GM23338 (cell line): ENCODE measurements at places on chromosomes 13 and 19. TPM values are rescaled to one million over a fixed set of nuclear protein-coding genes. Genes with fewer than 3 reads are reported as not detected.

The OR7A5 gene
- not detected in 2 replicates for polyA plus RNA-seq

GRCh38 chr19:14425696-14426138 lies 6.6 kb upstream of the DDX39A start:
- H3K4me1 ChIP-seq: no peaks in the 10 kb centered on the region; the same call in 1 of the 2 replicates
- no peaks in the 10 kb centered on the region for H3K36me3 ChIP-seq
- DNase-seq: no peak
- H3K27me3 ChIP-seq: no peaks in the 10 kb centered on the region

DNA sequence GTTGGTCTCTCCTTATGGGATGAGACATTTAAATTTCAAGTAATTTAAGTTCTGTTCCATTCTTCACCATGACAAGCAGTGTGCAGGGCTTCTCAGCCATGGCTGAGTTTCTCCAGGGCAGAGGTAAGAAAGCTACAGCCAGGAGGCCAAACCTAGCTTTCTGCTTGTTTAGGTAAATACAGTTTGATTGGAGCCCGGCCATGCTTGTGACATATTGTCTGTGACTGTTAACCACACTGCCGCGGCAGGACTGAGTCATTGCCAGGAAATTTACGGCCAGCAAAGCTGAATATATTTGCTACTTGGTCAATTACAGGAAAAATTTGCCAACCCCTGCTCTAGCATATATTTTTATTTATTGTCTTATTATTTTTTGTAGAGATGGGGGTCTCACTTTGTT lies 10.7 kb downstream of the NLRP8 start:
- H3K4me3 ChIP-seq: no peak overlapping the region
- no peaks in the 10 kb centered on the region for H3K4me1 ChIP-seq
- no peak overlapping the region for H3K27ac ChIP-seq
- H3K27me3 ChIP-seq: no peaks in the 10 kb centered on the region

DNA sequence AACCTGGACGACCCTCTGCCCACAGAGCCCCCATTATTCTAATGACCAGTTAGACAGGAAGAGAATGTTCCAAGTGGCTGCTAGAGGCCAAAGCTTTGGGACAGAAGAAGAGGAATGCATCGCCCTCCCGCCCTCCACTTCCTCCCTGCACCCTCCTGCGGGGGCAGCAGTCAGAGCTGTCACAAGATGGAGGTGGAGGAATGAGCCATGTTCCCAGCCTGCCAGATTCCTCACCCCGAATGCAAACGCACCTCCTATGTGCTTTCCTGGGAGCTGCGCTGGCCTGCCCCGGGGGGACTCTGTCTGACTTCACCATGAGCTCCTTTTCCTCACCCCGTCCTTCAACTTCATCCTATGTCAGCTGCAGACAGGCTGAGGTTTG lies 1.7 kb downstream of the YJEFN3 start:
- no peak overlapping the region for H3K4me3 ChIP-seq
- H3K27ac ChIP-seq: no peak overlapping the region
- no peaks in the 10 kb centered on the region for H3K36me3 ChIP-seq

GRCh38 chr19:4279267-4279529 lies 132 bp downstream of the SHD start:
- H3K27me3 ChIP-seq: peaks cover 44% of the 10 kb centered on the region
- H3K36me3 ChIP-seq: no peaks in the 10 kb centered on the region
- peak overlapping the region; percentile 85 for H3K4me3 ChIP-seq
- peaks cover 4% of the 10 kb centered on the region; the same call in 1 of the 2 replicates for H3K4me1 ChIP-seq
- H3K27ac ChIP-seq: no peak overlapping the region
- DNase-seq: no peak

- no peaks in the 10 kb centered on the region for H3K36me3 ChIP-seq
- no peak for DNase-seq
Observed at GRCh38 chr13:33351319-33351718, 65.8 kb upstream of the STARD13 start.

- H3K4me3 ChIP-seq: no peak overlapping the region
- no peak for DNase-seq
- no peaks in the 10 kb centered on the region for H3K27me3 ChIP-seq
- peaks cover 8% of the 10 kb centered on the region for H3K4me1 ChIP-seq
- H3K27ac ChIP-seq: no peak overlapping the region
- H3K36me3 ChIP-seq: no peaks in the 10 kb centered on the region
Observed at GRCh38 chr13:51006067-51006845, 96.7 kb downstream of the RNASEH2B start.

DNA sequence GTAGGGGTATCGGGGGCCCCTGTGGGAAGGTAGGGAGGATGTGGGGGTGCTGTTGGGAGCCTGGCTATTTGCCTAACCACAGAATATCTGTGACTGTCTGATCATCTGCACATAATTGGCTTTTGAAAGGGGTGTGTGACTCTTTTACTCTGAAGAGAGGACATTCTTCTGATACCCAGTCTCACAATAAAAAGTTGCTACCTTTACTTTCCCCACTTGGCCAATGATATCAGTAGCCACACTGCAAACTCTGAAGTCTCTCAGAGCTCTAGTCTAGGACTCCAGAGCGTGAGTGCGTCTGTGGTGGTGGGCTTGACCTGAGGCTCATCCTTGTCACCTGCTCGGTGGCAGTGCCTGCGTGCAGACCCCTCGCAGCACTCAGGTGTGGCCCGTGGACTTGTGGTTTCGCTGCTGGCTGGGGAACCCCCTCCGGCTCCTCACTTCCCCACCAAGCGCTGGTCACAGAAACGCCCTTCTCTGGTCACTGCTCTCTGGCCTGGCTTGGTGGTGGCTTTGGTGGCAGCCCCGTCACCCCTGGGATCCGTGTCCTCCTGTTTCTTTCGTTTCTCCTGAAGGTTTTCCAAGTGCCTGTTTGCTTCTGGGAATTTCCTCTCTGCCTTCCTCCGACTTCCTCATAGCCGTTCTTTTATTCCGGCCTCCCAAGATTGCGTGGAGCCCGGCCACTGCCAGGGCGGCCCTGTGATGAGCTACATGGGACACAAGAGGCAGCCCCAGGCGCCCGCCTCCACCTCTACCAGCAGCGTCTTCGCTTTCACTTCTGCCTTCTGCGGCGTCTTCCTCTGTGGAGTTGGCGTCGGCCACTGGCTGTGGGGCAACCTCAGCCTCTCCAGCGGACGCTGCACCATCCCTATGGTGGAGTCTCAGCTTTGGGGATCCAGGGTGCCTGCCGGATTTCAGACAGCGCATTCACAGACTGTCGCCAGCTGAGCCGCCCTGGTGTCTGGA lies 78.0 kb downstream of the ATP11A start:
- H3K4me1 ChIP-seq: peaks cover 30% of the 10 kb centered on the region; the same call in 1 of the 2 replicates
- H3K27ac ChIP-seq: no peak overlapping the region
- no peaks in the 10 kb centered on the region for H3K27me3 ChIP-seq
- no peaks in the 10 kb centered on the region for H3K36me3 ChIP-seq
- no peak for DNase-seq

The MYPOP gene
- polyA plus RNA-seq: 2.7 and 3.0 TPM in 2 replicates

GRCh38 chr19:49799798-49800376 lies 13.2 kb downstream of the FUZ start:
- H3K36me3 ChIP-seq: no peaks in the 10 kb centered on the region
- DNase-seq: peak; percentile 81
- H3K27ac ChIP-seq: 0 out of 2 replicates have a peak overlapping the region, but pooled peaks have one; percentile 26
- H3K4me3 ChIP-seq: no peak overlapping the region

DNA sequence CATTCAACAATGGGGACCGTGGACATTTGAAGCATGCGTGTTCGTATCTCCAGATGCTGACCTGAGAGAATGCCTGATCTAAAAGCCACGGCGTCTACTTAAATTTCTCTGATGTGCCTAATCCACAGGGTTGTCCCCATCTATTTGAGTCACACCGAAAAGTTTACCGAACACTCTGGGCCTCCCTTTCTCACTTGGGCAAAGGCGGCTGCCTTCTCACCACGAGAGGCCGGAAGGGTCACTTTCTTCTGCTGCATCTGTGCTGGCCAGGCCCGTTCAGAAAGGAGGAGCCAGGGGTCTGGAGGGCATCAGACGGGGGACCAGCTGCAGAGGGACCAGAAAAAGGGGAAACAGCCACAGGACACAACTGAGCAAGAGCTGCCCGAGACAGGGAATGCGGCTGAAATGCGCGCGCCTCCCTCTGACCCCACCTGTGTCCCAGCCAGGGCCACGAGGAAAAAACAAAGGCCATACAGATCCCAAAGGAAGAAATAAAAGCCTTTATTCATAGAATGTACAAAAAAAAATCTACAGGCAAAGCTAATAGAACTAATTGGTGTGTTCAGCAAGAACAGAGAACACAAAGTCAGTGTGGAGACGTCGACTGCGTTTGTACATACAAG lies 71.3 kb upstream of the C13orf46 start:
- H3K27me3 ChIP-seq: no peaks in the 10 kb centered on the region
- no peak overlapping the region for H3K4me3 ChIP-seq
- 0 out of 2 replicates have a peak, but pooled peaks cover 3% of the 10 kb centered on the region for H3K4me1 ChIP-seq

DNA sequence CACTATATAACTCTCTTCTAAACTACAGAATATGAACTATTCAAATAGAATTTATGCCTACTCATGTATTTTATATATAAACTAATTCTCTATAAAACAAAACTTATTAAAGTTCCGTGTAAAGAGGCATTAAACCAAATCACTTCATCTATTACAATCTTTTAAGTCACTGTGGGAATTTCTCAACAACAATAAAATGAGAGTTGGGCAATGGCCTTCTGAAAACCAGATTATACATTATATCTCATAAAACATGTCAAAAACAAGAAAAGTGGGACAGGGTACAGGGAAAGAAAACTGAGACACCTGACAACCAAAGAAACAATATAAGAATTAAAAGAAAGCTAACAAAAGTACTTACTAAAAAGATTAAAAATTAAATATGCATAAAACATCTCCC lies 145.2 kb downstream of the DIAPH3 start:
- H3K36me3 ChIP-seq: no peaks in the 10 kb centered on the region
- DNase-seq: no peak
- no peaks in the 10 kb centered on the region for H3K27me3 ChIP-seq
- no peak overlapping the region for H3K4me3 ChIP-seq

GRCh38 chr19:3274942-3275582 lies 50.6 kb downstream of the CELF5 start:
- H3K4me3 ChIP-seq: peak overlapping the region; percentile 71
- DNase-seq: peak; percentile 92
- 0 out of 2 replicates have a peak overlapping the region, but pooled peaks have one; percentile 59 for H3K27ac ChIP-seq
- H3K27me3 ChIP-seq: peaks cover 5% of the 10 kb centered on the region

- H3K27me3 ChIP-seq: no peaks in the 10 kb centered on the region
- DNase-seq: no peak
- H3K4me3 ChIP-seq: no peak overlapping the region
- H3K36me3 ChIP-seq: peaks cover 3% of the 10 kb centered on the region; the same call in 1 of the 2 replicates
Observed at GRCh38 chr13:66365101-66365500, 865.0 kb downstream of the PCDH9 start.

The SMAD9 gene
- polyA plus RNA-seq: 0.95 and 1.3 TPM in 2 replicates

GRCh38 chr19:39828654-39829032 lies 5.3 kb downstream of the DYRK1B start:
- H3K4me3 ChIP-seq: no peak overlapping the region
- no peaks in the 10 kb centered on the region for H3K27me3 ChIP-seq
- H3K36me3 ChIP-seq: no peaks in the 10 kb centered on the region; the same call in 1 of the 2 replicates
- no peak overlapping the region for H3K27ac ChIP-seq
- H3K4me1 ChIP-seq: peaks cover 8% of the 10 kb centered on the region

DNA sequence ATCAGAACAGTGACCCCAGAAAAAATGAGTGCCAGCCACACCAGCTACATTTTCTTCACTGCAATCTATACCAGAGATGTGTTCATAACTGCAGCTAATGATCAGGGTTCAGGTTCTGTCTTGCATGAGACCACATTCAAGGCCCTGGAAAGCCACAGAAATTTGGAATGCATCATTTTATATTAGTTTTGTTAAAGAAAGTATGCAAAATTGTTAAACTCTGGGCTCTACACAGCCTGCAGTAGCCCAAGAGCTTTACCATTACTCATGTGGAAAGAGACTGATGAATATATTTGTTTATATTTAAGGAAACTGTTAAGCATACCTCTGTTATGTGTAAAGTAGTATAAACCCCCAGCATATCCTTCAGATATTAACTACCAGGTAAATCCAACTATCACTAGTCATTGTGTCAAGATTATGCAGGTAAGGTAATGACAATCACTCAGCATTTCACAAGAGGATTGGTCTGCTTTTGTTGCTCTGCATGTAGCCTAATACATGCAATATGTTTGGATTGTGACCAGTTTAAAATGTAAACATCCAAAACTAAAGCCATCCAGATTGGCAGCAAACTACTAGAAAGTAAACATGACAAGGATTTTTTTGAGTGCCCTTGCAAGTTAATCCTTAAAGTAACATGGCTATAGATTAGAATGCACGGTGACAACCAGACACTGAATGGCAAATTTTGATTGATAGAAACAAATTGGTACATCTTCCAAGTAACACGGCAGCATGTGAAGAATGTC lies 429.1 kb upstream of the ARGLU1 start:
- H3K36me3 ChIP-seq: no peaks in the 10 kb centered on the region
- no peak overlapping the region for H3K27ac ChIP-seq
- no peaks in the 10 kb centered on the region for H3K4me1 ChIP-seq
- DNase-seq: no peak

DNA sequence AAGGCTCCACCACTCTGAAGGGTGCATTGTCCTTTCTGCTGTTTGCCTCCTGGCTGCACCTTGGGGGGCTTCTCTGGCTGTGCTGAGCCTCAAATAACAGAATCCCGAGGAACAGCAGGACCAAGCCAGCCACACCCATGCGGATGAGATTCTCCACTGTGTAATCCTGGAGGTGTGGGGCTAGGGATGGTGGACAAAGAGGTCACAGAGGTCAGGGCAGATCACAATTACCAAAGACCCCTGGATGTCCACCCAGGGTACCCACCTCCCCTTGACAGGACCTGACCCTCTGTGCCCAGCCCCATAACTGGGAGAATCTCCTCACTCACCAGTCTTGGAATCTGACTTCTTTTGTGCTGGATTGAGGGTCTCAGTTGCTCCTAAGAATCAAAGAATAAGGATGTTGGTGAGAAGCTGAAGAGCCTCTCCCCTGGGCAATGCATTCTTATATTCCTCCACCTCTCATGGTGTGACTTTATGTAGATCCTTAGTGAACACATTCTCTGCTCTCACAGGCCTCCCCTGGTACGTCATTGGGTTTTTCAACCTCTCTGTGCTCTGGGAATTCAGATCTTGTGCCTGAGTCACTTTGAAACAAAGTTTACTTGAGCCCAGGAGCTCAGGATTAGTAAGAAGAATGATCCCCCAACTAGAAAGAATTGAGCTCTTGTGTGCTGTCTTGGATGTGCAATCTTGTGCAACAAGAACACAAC lies 5.2 kb downstream of the LILRA4 start:
- H3K4me3 ChIP-seq: no peak overlapping the region
- H3K36me3 ChIP-seq: no peaks in the 10 kb centered on the region
- no peaks in the 10 kb centered on the region for H3K27me3 ChIP-seq
- DNase-seq: no peak
- H3K4me1 ChIP-seq: no peaks in the 10 kb centered on the region

The KPNA3 gene
- polyA plus RNA-seq: 26.8 and 30.5 TPM in 2 replicates

GRCh38 chr13:65468628-65469027 lies 1761.5 kb downstream of the PCDH9 start:
- H3K36me3 ChIP-seq: no peaks in the 10 kb centered on the region
- H3K27ac ChIP-seq: no peak overlapping the region
